Activated CD4-positive, alpha-beta T cell treated with anti-CD3 and anti-CD28 coated beads for 4 hours (primary cell): ENCODE measurements at places on chromosomes 4 and X.

DNA sequence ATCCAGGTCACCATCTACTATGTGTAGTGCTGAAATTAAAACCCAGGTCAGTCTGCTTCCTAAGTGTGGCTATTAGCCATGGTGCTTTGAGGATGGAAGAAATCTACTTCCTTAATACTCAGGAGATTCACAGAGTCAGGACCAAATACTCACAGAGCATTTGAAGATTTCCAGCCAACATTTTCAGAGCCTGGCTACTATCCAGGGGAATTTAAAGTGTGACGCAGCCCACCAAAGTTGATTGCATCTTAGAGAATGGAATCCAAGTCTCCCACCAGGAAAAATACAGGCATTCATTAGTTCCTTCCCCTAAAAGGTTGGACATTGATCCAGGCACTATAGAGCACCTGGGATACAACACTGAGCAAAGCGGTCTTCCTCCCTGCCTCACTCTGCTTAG lies 83.8 kb downstream of the HS3ST1 start:
- no peak for DNase-seq

- DNase-seq: no peak
These were observed 45.5 kb downstream of the PRDM5 start for GRCh38 chr4:120877021-120877420.

- DNase-seq: peak; percentile 66
These were observed 30.9 kb downstream of the NIPAL1 start for GRCh38 chr4:48047421-48047844.

DNA sequence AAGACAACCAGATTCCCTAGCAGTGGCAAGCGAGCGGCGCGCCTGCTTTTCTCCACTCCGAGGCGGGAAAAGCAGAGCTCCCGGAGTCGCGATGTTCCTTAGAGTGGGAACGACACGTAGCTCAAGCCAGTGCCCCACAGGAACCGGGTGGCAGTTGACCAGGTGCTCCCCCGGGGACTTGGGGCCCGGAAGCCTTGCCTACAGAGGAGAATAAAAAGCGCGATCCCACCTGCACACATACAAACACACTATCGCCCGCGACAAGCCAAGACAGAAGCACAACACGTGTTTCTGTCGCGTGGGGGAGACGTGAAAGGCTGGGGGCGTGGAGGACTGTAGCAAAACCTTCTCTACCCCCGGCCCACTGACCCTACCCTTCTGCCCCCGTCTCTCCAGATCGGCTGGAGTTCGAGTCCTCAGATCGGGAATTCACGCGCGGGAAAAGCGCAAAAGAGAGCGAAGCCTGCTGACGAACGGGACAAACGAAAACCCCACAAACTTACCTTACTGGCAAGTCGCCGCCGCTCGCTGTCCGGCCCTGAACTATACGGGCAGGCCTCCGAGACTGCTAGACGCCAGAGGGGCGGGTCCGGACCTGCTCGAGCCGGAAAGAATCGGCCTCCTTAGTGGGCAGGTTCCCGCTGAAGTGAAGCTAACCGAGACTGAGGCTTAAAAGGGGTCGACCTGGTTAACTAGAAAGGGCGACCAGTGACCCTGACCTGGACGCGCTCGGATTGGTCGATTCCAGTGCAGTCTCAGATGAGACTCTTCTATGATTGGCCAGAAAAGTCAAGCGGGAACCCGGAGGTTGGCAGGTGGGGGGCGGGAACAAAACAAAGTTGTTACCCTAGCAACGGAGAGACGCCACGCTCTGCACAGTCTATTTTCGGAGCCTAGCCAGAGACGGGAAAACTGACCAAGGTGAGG lies at the start of the genes DNAAF6 and NUP62CL:
Gene DNAAF6, plus strand, starts transcription at position 842 of the 927 bp plus-strand sequence. CDS start 6,265 bp downstream, outside the sequence.
Gene NUP62CL, minus strand, starts transcription at position 664 of the 927 bp plus-strand sequence. CDS start 31,287 bp downstream, outside the sequence.
- peak; percentile 59 for DNase-seq

- peak; percentile 43 for DNase-seq
These were observed 1.2 kb upstream of the MORF4L2 start for GRCh38 chrX:103687696-103688201.

DNA sequence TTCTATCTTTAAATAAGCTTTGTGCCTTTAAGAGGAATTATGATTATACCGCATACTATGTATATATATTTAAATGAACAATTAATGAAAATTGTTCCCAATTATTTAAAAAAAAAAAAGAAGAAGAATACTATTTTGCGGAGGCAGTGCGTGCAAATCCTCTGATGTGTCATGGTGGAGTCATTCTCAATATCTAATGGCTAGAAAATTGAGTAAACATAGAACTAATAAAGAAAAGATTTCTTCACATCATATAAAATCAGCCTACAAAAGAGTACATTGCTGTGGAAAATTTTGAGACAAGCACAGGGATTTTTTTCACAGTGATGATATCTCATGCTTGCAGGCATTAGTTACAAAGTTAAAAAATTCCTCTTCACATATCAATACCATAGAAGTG lies 2.6 kb upstream of the EREG start:
- no peak for DNase-seq

- peak; percentile 7 for DNase-seq
These were observed 103.5 kb downstream of the LDB2 start for GRCh38 chr4:16794816-16795445.

- DNase-seq: no peak
These were observed 141.5 kb downstream of the CHM start for GRCh38 chrX:85905851-85906250.

DNA sequence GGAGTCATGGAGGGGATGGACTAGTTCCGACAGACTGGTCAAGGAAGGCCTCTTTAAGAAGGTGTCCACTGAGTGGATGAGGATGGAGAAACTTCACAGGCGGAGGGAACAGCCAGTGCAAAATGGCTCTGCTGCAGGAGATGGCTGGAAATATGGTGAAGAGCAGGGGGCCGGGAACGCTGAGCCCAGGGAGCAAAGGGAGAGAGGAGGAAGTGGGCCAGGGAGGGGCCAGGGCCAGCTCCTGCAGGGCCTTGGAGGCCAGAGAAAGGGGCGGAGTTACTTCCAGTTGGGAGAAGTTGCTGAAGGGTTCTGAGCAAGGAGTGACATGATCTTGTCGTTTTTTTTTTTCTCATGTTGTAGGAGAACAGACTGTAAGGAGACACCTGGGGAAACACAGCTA lies 94.5 kb downstream of the WFS1 start:
- no peak for DNase-seq

- DNase-seq: no peak
These were observed 39.9 kb downstream of the TXLNG start for GRCh38 chrX:16826207-16826606.

GRCh38 chrX:48470833-48471118 lies 716 bp upstream of the SLC38A5 start:
- no peak for DNase-seq

DNA sequence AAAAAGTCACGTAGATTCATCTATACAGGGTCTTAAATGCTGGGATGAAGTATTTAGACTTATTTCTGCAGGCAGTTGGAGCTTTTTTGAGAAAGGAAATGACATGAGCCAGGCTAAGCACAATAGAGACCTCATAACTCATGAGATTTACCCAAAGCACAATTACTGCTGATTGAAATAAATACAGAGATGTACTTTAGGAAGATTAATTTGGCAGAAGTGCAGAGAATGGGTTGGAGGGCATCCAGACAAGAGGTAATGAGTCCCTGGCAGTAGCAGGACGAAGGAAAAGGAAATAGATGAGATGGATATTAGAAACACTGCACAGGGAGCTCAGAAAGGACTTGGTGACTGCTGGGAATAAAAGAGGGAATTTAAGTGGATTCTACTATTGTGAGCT lies 129.1 kb downstream of the SHROOM4 start:
- no peak for DNase-seq

- DNase-seq: no peak
These were observed 4.1 kb upstream of the CD38 start for GRCh38 chr4:15774020-15774420.

DNA sequence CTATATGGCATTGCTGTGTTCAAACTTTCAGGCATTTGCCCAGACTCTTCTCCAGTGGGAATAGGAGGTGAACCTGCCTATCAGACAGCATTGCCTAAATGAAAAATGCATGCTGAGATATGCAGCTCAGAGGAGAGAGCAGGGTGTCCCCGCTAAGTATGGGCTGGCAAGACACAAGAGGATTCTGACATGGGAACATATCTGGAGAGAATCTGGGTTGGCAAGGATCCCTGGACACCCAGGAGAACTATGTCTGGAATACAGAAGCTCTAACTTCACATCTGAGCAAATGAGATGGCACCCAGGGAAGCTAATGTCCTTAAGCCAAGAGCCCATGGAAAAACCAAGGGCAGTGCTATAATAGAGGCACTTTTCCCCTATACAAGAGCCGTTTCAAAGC lies 18.4 kb downstream of the PPARGC1A start:
- no peak for DNase-seq

DNA sequence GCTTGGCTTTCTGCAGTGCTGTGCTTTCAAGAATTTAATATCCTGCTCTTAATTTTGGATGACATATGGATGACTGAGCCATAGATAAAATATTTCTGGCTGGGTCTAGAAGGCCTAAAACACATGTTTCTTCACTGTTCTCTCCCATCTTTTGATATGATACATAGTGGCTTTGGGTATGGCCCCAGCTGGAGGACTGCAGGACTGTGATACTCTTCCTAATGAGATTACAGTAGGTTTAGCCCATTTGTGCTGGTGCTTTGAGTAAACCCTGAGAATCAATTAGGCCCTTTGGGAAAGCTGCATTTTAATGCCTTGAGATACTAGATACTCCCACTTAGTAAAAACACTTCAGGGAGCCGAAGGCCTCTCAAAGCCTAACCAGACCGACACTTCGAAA lies 38.0 kb downstream of the KIT start:
- no peak for DNase-seq

DNA sequence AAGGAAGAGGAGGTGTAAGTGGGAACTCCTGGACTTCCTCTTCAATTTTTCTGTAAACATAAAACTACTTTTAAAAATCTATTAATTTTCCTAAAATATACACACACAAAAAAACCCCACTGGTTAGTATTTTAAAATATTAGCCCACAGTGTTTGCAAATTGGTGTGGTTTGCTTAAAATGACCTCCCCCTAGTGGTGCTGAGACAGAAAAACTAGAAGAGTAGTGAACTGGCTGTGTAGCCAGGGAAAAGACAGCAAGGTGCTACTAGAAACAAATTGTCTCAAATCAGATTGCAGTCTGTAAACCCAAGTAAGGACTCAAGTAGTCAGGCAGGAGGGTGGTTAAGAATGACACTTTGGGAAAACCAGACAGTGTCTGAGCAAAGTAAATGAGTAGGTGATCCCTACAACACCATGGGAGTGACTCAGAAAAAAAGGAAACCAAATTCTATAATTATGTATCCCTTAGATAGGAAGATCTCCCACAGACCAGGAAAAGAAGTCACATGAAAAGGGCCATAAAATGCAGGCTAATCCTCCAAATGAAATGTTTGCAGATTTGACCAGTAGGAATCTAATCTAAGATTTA lies 26.0 kb downstream of the AMTN start:
- no peak for DNase-seq

- DNase-seq: no peak
These were observed 165.0 kb upstream of the CTSO start for GRCh38 chr4:156118507-156119220.

- no peak for DNase-seq
These were observed 122.7 kb upstream of the STS start for GRCh38 chrX:7024850-7025249.

DNA sequence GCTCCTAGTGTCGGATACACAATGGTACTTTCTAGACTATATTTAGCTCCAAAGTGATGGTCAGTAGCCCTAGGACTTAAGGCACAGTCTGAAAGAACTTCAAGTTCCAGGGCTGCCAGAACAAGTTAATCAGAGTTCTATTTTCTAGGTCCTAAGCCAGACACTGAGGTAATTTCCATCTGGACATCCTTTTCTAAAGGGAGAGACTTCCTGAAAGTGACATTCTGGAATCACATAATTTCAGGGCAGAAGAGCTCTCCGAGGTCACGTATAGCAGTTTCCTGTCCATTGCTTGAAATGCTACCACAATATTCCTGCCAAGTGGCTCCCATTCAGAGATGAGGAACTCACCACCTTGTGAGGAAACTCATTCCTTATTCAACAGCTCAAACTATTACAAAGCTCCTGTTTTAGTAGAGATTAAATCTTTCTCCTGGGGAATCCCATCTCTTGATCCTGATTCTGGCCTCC lies 117.9 kb downstream of the COL25A1 start:
- DNase-seq: no peak

GRCh38 chr4:81084634-81085033 lies 54.1 kb downstream of the BMP3 start:
- DNase-seq: no peak

- no peak for DNase-seq
These were observed 53.8 kb upstream of the TXK start for GRCh38 chr4:48187813-48188212.

GRCh38 chrX:120309873-120310705 lies 1.2 kb downstream of the TMEM255A start:
- peak; percentile 10 for DNase-seq

- no peak for DNase-seq
These were observed 166.4 kb downstream of the CBR4 start for GRCh38 chr4:168843635-168844034.

GRCh38 chr4:57342411-57342810 lies 232.2 kb upstream of the IGFBP7 start:
- no peak for DNase-seq

DNA sequence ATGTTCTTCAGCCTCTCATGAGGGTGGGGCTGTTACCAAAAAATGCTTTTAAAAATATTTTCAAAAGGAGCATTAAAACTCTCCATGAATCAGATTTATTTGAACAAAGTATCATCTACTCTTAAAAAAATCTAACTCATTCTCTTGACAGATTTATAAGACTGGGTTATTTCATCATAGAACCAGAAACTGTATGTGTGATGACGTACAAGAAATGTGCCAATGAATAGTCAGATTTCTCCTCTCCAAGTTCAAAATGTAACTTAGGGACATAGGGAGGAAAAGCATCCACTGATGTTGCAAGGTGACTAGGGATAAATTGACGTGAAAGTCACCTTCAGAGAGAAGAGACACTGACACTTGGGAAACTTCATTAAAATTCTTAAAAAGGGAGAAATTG lies 89.1 kb upstream of the CLNK start:
- DNase-seq: no peak

DNA sequence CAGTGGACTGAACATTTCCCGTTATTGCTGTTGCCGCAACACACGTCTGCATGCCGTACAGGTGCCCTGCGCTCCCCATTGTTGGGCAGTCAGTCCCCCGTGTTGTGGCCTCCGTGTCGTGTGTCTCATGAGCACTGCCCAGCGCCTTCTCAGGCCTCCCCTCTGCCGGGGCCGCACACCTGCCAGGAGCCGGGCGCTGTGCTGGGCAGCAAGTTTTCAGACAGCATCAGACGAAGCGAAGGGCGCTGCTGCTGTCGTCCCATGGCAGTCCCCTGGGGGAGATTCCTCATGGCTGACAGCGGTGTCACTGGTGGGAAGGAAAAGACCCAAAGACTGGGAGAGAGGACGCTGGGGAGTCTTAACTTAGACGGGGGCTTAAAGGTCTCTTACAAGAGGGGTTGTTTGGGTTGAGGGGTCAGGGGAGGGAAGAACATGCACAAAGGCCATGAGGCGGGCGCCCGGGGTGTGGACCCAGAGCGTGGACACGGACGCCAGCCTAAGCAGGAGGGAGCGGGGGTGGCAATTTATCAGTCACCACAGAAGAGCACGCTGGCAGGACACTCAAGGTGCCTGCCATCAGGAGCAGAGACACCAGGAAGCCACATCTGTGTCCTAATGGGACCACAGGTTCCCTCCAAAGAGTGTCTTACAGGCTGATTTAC lies 47.3 kb downstream of the RGS12 start:
- DNase-seq: no peak

- no peak for DNase-seq
These were observed 452.7 kb upstream of the HS3ST1 start for GRCh38 chr4:11881364-11881763.

GRCh38 chr4:1767770-1768366 lies 25.2 kb upstream of the FGFR3 start:
- peak; percentile 12 for DNase-seq

GRCh38 chrX:39874202-39874816 lies 223.4 kb downstream of the BCOR start:
- peak; percentile 16 for DNase-seq

- DNase-seq: no peak
These were observed 19.8 kb upstream of the CCDC149 start for GRCh38 chr4:24932515-24933225.
